Effector CD8-positive, alpha-beta T cell (primary cell): ENCODE measurements at places on chromosomes 3 and 15.

GRCh38 chr15:70094690-70095311, 2.9 kb downstream of the TLE3 start:
- no peak for DNase-seq

DNA sequence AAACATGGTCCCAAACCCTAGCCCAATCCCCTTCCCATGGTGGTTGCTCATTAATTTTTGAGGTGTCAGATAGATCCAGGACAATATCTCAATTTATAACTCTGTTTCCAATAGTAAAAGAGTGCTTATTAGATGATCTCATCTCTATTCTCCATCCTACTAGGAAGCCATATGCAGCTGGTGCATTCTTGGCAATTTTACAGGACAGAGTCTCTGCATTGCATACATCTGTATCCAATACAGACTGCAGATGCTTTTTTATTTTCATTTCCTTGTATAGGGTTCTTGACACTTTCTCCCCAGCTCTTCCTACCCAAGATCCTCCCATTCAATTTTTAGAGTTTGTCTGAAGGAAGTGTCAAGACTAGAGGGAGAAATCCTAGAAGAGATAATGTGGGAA, 194.8 kb upstream of the DPH6 start:
- DNase-seq: no peak

DNA sequence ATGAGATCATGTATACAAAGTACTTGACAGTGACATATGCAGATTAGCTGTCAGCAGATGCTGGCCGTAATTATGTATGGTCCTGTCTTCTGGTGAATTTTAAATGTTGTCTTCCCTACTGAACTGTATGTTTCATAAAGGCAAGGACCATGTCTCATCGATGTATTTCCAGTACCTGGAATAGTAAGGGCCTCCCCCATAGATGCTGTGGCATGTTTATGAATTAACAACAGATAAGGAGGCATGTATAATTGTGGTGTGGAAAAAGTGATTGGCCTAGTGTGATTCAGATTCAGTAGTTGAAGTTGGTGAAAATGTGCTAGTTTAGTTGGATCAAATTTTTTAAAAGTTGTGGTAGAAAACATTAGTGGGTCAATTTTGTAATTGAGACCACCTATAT, 202.7 kb upstream of the SLC2A2 start:
- no peak for DNase-seq

GRCh38 chr3:18611991-18612390, 186.9 kb upstream of the SATB1 start:
- no peak for DNase-seq

- no peak for DNase-seq
Measured at GRCh38 chr3:49166752-49167556, 823 bp upstream of the CCDC71 start.

GRCh38 chr3:160707187-160707794, 30.3 kb downstream of the ARL14 start:
- no peak for DNase-seq

GRCh38 chr3:169562988-169563774, 100.3 kb downstream of the MECOM start:
- DNase-seq: no peak

DNA sequence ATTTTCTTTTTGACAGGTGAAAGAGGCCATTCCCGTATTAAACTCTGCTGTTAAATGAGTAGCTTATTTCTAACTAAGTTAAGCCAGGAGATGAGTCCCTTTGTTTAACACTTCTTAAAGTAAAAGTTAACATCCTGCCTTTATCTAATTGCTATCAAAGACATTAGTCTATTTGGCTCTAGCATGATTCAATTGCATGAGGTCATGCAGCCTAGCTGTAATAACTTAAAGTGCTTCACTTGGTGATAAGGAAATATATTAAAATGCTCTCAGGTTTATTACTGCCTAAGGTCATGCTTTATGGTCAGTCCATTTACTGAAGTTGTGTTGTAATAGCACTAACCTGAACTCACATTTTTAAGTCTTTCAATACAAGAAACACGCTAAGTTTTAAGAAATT, 82.3 kb upstream of the MLF1 start:
- no peak for DNase-seq

GRCh38 chr3:19149368-19149767, 1.1 kb downstream of the KCNH8 start:
- no peak for DNase-seq

DNA sequence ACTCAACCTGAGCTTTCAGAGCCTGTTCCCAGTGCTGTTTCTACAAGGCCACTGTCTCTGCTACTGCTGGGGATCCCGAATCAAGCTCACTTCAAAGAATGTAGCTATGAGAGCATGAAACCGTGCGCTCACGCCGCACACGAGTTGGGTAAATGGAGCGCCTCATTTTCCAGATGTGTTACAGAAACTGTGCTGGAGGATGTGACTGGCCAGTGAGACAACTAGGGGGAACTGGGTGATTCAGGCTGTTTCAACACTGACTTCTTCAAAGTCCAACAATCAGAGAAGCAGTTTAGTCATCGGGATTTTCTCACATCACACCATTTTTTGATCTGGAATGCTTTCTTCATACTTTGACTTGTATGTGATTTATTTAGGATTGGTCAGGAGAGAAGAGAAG, 3.5 kb downstream of the ZNF710 start:
- DNase-seq: no peak

GRCh38 chr3:29679944-29680343, 399.1 kb downstream of the RBMS3 start:
- DNase-seq: no peak
